Stimulated activated CD4-positive, alpha-beta T cell treated with anti-CD3 and anti-CD28 coated beads, Interleukin-4, amount 100 ng/mL, for 24 hours (primary cell): ENCODE measurements at places on chromosomes 5 and 9.

GRCh38 chr9:89458768-89459496 lies 39.0 kb downstream of the SEMA4D start:
- DNase-seq: no peak

DNA sequence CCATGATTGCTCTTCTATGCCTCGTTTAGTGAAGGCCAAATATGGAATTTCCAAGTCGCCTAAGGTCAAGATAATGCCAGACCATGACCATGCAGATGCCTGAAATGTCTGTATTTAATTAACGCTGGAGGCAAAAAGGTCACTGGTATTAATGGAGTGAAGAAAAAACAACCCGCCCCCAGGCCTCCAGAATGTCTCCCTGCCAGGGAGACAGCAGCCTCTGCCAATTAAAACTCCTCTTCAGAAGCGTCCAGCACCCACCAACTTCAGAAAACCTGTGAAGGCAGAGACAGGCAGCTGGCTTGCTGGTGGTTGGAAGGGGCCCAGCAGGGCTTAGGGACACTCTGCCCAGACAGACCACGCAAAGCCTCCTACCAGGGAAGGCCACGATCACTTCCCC lies 94.4 kb downstream of the VAV2 start:
- no peak for DNase-seq

DNA sequence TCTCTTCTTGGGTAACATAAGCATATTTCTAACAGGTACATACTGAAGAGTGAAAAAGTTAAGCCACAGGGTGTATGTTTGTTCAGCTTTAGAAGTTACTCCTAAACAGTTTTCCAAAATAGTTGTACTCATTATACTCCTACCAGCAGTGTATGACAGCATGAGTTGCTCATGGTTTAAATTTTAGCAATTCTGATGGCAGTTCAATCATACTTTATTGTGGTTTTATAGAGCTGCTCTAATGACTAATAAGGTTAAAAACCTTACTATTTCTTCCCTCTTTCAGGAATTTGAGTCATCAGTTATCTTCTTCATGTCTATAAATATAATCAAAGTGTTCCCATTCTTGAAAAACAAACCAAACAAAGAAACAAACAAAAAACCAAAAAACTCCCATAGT lies 81.5 kb downstream of the CAAP1 start:
- no peak for DNase-seq

- no peak for DNase-seq
Observed at GRCh38 chr5:153158608-153159007, 331.9 kb upstream of the GRIA1 start.

- no peak for DNase-seq
Observed at GRCh38 chr9:108860764-108861163, 1.3 kb upstream of the ACTL7A start.

DNA sequence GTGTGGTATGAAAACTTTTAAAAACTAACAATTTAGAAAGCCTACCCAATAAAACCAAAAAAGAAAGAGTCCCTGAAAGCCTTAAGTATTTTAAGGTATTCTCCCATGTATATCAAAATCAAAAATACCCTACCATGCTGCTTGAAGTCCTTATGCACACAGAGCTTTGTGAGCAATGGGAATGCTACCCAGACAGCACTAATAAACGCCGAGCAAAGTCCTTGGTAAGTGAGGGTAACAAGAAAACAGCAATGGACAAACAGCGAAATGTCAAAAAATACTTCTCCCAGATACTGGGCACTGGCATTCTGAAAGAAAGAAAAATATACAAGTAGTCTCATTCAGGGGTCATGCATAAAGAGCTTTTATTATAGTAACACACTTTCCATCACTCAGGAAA lies 27.4 kb downstream of the ERMP1 start:
- no peak for DNase-seq

DNA sequence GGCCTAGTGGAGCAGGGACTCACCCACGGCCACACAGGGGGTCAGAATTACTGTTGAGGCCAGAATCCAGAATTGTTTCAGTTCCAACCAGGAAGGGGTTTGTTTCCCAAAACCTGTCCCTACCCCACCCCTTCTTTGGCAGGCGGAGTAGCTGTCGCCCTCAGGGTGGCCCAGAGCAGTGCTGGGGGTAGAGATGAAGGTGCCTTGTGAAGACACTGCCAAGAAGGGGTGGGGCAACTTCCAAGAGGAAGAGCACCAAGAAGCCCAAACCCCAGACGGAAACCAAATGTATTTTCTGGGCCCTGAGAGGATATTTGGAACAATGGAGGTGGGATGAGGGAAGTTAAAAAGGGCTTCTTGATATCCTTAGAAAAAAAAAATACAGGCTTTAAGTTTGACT lies 11.4 kb upstream of the NDST1 start:
- DNase-seq: no peak

DNA sequence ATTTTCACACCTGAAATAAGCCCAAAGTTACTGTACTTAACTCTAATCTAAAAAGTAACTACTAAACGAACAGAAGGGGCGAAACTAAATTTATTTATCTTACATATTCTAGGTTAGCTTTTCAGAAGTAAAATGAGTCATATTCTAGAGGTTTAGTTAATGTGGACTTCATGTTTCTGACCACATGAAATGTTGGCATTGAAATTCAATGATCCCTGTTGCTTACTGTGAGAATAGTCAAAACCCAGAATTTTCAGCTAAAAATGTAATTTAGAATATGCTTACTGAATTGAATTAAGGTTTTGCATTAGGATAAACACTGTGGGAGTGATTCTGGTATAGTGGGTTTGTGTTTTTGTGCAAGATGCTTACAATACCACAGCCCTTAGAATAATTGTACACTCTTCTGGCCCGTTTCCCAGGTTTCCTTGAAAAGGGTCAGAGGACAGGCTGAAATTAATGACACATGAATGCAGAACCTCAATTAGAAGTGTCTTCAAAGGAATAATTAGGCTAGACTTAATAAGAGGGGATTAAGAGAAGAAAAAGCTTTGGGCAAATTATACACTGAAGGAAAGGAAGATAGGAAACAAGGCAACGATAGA lies 1.4 kb upstream of the SNX18 start:
- DNase-seq: no peak

GRCh38 chr9:130110166-130110565 lies 56.5 kb downstream of the GPR107 start:
- DNase-seq: no peak

DNA sequence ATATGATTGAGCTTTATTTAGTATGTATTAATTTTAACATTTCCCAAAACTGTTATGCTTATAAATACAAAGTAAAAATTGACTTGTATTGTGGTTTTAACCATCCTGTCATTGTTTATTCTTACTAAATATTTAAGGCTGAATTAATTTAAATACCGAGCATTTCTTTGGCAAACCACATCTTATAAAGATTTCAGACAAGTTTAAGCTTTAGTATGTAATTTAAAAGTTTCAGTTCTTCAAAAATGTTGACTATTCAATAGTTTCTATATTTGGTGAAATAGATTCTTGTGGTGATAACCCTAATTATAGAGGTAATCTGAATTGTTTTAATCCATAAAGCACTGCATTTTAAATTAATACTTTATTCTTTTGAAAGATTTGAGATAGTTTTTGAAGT lies 65.5 kb downstream of the CCNH start:
- DNase-seq: no peak

DNA sequence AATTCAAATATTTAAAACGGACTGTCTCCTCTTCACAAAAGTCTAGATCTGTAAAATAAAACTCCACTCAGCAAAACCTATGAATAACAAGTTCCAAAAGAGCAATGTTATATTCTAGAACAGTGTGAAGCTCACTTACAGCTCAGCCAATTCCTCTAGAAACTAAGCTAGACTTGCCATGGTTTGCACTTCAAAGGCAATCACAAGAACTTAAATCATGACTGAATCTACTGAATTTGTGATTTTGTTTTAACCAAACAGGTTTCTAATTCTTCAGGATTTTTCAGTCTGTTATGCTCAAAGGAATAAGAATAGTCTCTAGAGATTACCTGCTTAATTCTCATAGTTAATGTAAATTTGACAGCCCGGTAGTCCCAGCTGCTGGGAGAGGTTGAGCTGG lies 1.4 kb upstream of the PKD2L2 start:
- no peak for DNase-seq

GRCh38 chr5:106634375-106634774 lies 1036.4 kb downstream of the EFNA5 start:
- no peak for DNase-seq

DNA sequence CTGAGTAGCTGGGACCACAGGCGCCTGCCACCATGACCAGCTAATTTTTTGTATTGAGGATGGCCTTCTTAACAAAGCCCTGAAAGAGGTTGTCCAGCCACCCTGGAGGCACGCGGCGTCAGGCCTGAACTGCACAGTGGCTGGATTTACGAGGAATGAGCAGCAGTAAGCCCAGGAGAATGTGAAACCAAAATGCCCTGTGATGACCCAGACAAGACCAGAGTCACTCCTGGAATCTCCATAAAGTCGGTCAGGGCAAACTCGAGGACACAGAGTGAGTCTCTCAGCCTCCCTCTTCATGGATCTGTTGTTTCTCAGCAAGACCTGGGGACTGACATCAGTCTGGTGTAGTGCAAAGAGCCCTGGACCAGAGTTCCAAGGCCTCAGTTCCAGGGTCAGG lies 53.2 kb upstream of the C5orf58 start:
- DNase-seq: no peak

DNA sequence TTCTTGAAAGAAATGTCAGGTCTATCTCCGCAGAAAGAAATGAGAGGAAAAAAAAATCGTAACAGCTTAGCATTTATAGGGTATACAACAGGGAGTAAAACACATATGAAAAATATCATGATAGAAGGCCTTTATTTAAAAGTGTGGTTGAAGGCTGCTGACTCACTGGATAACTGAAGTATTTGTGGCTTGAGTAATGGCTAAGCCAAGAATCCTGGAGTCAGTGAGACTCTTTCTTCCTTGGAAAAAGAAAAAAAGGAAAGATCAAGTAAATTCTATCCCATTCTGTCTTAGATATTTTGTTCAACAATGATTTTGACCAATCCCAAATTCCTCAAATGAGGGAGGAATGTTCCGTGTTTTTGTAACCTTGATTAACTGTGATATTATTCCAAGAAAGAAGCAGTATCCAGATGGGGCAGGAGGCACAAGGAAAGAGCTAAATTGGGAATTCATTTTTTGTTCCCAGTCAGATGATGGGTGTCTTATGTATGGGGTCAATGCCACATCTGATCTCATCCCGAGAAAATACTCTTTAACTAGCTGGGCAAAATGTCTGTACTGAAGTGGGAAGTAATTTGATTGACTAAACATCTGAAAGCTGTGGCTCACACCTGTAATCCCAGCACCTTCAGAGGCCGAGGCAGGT lies 64.3 kb upstream of the MYO10 start:
- no peak for DNase-seq

DNA sequence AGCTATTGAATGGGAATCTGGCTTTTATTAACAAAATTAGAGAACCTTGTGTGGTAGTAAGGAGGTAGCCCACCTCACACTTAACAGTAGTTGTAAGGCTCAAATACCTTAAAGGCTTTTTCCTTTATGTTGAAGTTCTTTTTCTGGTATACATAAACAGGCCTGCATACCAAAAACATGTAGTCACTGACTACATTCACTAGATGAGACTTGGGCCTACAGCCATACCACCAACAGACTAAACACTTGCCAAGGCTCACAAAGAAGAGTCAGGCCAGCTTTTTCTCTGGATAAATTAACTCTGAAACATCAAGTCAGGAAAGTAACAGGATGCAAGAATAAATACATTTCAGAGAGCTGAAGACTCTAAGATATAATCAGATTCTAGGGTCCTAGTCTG lies 78.6 kb upstream of the MPDZ start:
- no peak for DNase-seq

- no peak for DNase-seq
Observed at GRCh38 chr5:173458828-173459609, 130.8 kb upstream of the STC2 start.

- no peak for DNase-seq
Observed at GRCh38 chr9:96383165-96383942, at the start of gene SLC35D2. TSS of gene SLC35D2 (minus strand) at chr9:96383711. CDS start at chr9:96383634, 77 bp downstream.

DNA sequence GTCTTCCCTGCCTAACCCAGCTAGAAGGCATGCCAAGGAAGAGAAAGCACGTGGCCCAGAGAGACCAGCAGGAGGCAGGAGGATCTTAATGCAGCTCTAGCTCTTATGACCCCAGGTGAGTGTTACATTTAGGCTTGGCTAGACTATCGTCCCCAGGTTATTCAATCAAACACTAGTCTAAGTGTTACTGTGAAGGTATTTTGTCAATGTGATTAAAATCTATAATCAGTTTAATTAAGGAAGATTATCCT lies 483.7 kb downstream of the BNC2 start:
- DNase-seq: no peak

GRCh38 chr5:104266161-104266560 lies 703.6 kb upstream of the NUDT12 start:
- DNase-seq: no peak
